NCI-H2081 (cell line): ENCODE measurements at places on chromosomes 16 and 17.

DNA sequence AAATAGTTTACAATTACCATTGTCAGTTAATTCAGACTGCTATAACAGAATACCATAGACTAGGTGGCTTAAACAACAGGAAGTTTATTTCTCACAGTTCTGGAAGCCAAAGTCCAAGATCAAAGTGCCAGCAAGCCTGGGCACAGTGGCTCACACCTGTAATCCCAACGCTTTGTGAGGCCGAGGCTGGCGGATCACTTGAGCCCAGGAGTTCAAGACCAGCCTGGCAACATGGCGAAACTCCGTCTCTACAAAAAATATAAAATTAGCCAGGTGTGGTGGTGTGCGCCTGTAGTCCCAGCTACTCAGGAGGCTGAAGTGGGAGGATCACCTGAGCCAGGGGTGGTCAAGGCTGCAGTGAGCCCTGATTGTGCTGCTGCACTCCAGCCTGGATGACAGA lies 71.3 kb upstream of the TBX2 start:
- no peak for DNase-seq

DNA sequence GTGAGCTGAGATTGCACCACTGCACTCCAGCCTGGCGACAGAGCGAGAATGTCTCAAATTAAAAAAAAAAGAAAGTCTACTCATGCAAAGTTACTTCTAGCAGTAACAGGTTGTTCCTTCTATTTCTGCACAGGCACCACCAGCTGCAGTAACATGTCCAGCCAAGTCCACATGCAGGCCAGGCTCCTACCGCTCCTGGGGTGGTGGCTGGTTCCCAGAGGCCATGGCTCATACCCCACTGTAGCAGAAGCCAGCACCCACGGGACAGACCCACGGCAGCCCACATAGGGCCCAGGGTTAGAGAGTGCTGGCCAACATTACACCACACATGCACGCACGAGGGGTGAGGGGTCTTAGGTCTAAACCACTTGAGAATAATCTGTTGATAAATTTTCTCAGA lies 26.7 kb upstream of the TRAP1 start:
- no peak for DNase-seq

GRCh38 chr16:19749571-19750080 lies 31.6 kb downstream of the IQCK start:
- no peak for DNase-seq

DNA sequence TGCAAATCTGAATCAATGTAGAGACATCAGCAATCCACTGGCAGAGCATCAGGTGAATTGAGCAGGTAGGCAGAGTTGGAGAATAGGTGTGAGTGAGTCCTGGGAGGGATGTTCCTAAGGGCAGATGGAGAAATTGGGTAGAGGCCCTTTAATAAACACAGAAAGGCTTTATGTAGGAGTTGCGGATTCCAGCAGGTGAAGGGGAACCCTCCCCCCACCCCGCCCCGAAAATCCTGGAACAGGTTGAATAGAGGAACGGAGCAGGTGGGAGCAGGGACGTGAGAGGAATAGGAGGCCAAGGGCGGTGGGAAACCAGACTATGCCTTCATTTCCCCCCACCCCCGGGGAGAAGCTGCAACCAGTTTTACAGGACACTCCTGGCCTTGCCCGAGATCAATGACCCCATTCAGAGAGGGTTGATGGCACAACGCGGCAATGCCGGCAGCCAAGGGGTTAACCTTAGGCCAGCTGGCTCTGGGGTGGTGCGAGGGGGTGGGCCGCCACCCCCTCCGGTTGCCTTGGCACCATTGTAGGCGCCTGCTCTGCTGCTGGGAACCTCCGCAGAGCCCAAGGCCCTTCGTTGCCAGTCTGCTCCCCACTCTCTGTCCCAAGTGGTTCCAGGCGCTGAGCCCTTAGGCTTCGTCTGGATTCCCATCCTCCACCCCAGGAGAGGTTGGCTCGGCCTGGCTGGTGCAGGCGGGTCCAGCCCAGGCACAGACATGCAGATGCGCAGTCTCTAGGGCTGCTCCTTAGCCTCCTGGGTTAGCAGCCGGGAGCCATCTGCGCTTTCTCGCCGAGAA lies 814 bp upstream of the RUNDC3A start:
- peak; percentile 59 for DNase-seq

GRCh38 chr17:81252326-81252986 lies 13.3 kb downstream of the NDUFAF8 start:
- DNase-seq = peak; percentile 66

DNA sequence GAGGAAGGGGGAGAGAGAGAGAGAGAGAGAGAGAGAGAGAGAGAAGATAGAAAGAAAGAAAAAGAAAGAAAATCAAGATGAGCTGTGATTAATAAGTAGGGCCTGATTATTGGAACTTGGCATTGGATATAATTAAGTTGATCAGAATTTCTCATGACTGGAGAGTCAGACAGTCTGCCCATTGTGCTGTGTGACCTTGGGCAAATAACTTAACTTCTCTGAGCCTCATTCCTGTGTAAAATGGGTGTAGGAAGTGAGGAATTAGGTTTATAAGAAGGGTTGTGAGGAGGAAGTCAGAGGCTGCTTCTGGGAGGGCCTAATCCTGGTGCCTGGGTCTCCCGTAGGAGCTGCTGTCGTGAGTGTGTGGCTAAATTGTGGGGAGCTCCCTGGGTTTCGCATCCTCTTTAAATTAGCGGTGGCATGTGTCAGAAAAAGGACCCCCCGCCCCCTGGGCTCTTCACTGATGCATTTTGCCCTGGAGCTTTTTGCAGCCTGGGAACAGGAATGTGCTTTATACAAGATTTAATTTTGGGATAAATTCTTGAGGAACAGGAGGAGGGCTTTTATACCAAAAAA lies 76.0 kb downstream of the CMIP start:
- DNase-seq = no peak

DNA sequence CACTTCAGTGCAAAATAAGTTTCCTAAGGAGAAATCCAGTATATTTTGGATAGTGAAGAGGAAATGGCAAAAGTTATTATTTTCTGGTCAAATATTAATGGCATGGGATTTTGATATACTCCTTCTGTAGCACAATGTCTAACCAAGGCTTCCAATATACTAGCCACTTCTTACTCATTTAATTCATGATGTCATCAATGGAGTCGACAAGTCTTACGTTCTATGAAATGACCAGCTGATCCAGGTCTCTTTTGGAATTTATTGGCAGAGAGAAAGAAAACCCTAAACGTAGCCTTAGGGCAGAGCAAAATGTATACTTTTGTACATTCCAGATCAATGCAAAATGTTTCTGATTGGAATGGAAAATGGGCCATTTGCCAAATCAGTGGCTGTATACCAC lies 8.3 kb upstream of the ABCA10 start:
- no peak for DNase-seq

- no peak for DNase-seq
Observed at GRCh38 chr16:75309899-75310430, 58.5 kb upstream of the BCAR1 start.

GRCh38 chr17:52157603-52158449 lies 688 bp downstream of the CA10 start:
- DNase-seq = no peak

- peak; percentile 30 for DNase-seq
Observed at GRCh38 chr17:17088541-17089525, 46.6 kb downstream of the MPRIP start.

DNA sequence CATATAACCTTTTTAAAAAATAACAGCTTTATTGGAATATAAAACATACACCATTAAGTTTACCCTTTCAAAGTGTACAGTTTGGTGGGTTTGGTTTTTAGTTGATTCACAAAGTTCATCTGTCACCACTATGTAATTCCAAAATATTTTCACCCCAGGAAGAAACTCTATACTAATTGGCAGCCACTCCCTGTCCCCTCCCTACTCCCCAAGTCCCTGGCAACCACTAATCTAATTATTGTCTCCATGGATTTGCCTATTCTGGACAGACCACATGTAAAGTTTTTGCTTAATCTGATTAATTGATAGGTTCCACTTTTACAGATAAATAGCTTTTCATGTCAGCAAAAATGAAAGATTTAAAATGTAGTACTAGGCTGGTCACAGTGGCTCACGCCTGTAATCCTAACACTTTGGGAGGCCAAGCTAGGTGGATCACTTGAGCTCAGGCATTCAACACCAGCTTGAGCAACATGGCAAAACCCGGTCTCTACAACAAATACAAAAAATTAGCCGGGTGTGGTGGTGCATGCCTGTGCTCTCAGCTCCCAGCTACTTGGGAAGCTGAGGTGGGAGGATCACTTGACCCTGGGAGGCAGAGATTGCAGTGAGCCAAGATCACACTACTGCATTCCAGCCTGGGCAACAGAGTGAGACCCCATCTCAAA lies 25.0 kb upstream of the MAPK3 start:
- no peak for DNase-seq

DNA sequence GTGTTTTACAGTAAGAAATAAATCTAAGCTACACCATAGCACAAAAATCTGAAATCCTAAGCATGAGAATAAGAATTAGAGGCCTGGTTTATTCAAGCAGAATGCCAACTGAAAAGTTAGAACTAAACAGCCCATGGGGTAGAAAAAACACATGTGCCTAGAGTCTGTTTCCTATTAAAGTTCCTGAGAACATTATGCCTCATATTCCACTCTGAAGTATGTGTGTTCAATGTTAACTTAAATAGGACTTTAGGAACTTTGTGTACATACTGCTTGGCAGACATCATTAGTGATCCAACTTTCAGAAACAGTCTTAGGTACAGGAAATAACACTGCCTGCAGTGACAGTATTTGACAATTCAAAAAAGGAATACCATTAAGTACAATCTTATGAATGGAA lies 18.2 kb downstream of the HEATR6 start:
- DNase-seq = no peak

DNA sequence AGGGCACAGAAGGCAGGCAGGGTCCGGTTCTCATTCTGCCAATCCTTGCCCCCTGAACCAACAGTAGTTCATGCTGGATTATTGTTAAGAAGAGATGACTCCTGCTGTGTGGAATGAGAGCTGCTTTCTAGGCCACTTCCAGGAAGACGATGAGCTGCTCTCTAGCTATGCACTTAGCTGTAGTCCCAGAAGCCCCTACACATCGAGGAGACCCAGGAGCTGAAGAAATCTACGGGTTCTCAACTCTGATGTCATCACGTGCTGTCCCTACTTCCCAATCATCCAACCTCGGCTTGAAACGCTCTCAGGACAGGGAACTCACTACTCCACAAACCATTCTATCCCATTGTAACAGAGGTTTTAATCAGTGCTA lies 29.0 kb upstream of the EMP2 start:
- no peak for DNase-seq

DNA sequence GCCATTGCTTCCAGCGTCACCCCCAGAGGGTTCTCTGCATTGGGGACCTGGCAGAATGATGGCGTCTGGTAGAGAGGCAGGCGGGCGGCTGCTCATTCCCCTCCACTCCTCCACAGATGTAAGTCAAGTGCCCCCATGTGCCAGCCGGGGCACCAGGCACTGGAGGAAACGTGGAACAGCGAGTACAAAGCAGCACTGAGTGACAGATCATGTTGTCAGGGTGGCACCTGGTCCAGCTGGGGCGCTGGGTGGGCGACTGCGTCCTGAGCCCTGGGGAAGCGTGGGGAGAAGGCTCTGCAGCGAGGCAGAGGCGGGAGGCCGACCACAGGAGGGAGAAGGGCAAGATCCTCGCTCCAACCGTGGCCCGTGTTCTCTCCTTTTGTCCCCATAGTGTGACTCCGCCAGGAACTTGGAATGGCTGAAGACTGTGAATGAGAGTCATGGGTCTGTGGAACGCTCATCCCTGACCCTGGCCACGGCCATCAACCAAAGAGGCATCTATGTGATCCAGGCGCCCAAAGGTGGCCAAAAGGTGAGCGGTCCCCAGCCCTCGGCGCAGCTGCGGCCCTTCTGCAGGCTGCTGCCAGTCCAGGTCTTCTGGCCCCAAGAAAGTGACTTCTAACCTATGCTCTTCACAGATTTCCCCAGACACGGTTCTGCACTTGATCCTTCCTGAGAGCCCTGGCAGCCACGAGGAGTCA lies 76.7 kb downstream of the RNF213 start:
- no peak for DNase-seq

GRCh38 chr16:85735946-85736345 lies 14.9 kb downstream of the C16orf74 start:
- no peak for DNase-seq

DNA sequence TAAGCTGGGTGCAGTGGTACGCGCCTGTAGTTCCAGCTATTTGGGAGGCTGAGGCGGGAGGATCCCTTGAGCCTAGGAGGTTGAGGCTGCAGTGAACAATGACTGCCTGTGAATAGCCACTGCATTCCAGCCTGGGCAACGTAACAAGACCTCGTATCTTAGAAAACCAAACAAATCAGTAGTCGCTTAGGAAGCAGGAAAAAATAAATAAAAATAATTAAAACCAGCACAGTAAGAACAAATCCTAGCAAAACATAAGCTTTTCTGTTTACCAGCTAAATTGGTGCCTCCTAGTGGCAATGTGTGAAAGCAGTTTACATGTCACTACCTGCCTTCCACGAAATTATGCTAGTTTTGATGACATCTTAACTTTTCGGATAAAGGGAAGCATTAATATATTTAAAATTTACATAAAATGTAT lies 1.3 kb downstream of the ARMC5 start:
- DNase-seq = peak; percentile 11

GRCh38 chr16:82031116-82032084 lies 3.7 kb upstream of the HSD17B2 start:
- no peak for DNase-seq

DNA sequence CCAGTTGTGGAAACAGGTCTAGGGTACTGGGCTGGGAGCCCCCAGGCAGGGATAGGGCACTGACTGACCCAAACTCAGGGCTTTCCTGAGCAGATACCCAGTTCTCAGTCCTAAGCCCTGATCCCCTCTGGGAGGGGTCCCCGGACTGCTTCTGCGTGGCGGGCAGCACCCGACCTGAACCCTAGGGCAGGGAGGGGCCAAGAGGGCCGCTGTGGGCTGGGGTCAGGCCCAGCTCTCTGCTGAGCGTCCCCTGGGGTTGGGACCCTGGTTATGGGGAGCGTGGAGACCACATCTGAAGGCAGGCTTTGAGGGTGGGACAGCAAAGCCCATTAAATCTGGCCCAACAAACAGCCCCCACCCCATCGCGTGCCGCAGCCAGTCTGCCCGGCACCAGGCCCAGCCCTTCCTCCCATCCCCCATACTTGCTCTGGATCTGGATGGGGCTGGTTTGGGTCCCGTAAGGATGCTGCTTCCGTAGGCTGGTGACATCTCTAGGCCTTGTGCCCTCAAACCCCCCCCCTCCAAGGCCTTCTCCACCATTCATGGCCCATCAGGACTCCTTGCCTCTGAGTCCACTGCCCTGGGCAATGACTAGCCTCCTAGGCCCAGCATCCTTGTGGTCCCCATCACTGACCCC lies 691 bp upstream of the FAM83G start:
- no peak for DNase-seq

DNA sequence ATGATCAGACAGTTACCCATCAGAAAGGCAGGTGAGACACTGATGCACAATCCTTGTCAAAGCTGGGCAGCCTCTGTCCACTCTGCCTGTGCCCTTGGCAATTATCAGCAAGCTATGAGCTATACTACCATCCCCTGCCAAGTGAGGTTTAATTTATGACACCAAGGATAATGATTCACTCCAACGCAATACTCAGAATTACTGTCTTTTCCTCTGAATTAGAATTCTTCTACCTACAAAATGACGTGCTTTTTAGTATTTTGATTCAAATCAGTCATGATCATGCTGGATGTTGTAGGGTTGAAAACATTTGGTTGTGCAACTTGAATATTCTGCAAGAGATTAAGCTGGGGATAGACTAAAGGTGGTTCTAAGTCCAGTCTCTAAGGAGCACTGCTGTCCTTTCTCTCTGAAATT lies 116.8 kb upstream of the SOX9 start:
- DNase-seq = no peak

- DNase-seq = no peak
Observed at GRCh38 chr16:56233795-56234566, 42.7 kb downstream of the GNAO1 start.

- no peak for DNase-seq
Observed at GRCh38 chr16:9333469-9333868, 242.0 kb downstream of the HAPSTR1 start.

GRCh38 chr16:73161977-73162376 lies 114.0 kb upstream of the ZFHX3 start:
- DNase-seq = no peak
